ENCODE measurements at places on chromosomes 4 and X.

DNA sequence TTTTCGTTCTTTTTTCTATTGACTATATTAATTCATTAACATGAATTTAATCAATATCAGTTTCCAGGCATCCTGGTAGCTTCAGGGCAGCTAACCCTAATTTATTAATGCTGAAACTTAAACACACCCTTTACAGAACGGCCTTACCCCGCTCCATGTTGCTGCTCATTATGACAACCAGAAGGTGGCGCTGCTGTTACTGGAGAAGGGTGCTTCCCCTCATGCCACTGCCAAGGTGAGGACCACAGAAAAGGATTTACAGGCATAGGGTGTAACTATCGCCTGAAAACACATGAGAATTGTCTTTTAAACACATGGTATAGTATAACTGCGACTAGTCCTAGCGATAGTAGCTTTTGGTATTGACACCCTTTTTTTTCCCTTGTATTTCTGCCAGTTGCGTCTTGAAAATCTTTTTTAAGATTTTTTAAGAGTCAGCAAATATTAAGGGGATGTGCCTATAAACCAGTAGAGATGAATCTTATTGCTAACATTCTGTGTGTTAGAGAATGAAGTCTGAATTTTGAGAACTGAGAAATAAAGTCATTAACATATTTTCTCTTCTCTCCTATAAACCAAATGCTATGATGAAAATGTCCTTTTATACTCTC, 229.0 kb downstream of the ANK2 start:
- DNase-seq: peak; percentile 91

DNA sequence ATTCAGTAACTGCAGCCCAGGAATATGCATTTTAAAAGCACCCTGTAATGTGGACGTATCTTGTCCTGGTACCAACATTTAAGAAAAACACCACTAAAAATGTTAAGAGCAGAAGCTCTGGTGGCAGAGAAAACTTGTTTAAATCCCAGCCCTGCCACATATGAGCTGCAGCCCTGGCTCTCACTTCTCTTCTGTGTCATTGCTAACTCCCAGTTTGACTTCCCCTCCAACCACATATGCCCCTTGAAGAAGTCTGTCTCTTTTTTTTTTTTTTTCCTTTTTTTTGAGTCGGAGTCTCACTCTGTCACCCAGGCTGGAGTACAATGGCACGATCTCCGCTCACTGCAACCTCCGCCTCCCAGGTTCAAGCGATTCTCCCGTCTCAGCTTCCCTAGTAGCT, 14.8 kb downstream of the LHFPL1 start:
- no peak for DNase-seq

DNA sequence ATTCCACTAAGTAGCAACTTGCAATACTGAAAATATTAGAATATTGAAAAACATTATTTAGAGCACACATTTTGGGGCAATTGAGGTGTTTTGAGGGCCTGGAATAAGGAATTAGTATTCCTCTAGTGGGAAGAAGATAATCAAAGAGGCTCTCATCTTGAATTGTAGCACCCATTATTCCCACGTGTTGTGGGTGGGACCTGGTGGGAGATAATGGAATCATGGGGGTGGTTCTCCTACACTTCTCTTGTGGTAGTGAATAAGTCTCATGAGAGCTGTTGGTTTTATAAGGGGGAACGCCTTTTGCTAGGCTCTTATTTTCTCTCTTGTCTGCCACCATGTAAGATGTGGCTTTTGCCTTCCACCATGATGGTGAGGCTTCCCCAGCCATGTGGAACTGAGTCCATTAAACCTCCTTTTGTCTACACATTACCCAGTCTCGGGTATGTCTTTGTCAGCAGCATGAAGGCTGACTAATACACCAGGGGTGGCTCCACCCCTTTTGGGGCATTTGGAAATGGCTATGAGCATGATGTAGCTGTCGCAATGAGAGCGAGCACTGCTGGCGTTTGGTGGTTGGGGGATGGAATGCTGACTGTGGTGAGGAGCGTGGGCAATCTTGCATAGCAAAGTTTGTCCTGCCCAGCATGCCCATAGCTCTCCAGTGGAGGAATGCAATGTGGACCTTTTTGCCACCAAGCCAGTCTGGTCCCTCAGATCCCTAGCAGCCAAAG, 308.2 kb downstream of the FRMPD4 start:
- no peak for DNase-seq

DNA sequence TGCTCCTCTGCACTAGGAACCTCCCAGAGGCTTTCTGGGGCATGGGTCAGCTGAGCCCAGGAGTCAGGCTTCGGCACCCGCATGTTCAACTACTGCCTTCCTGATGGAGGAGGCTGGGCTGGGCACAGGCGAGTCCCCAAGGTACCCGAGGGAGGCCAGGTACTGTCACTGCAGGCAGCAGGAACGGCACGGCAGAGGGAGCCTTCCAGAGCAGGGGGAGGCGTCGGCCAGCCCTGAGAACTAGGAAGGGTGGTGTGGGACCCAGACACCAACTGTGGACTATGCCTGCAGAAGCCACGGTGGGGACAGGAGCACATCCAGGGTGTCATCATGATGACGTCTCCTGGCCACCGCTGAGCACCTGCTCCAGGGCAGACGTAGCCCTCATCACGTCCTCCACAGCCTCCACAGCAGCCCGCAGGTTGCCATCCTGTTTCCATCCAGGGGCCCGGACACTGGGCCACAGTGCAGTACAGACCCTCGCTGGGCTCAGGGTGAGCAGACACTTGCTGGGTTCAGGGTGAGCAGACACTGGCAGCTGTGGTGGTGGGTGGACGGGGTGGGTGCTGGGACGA, 40.8 kb downstream of the SORCS2 start:
- DNase-seq: no peak

DNA sequence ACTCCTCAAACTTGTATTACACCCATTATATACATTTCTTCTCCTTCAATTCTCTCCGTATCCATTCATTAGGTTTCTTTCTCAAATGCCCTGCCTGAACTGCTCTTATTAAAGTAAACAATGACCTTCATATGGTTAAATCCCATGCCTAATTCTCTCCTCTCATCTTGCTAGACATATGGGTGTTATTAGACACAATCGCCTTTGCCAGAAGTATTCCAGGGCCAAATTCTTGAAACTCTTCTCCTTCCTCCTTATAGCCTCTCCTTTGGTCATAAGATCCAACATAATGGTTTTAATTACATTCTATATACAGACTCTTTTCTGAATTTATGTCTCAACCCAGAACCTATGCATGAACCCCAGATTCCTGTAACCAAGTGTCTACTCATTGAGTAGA, 4.8 kb downstream of the ANXA10 start:
- DNase-seq: no peak

DNA sequence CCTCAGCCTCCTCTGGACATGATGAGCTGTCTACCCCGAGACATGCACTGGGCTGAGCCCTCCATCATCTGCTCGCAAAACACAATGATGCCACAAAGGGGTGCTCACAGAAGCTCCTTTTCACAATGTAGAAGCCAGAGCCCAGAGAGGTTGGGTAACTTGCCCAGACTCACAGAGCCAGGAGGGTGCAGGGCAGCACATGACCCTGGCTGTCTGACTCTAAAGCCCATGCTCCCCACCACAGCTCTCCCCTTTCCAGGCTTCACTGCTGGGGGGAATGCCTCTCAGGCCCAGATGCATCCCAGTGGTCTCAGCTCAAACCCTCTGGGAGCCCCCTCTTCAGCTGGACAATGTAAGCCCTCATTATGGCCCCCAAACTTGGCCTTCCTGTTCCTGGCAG, 98.4 kb upstream of the AFAP1 start:
- no peak for DNase-seq

GRCh38 chr4:55637272-55637820, 1.2 kb upstream of the NMU start:
- DNase-seq: peak; percentile 15

GRCh38 chr4:146154057-146154456, 21.5 kb upstream of the LSM6 start:
- DNase-seq: no peak

DNA sequence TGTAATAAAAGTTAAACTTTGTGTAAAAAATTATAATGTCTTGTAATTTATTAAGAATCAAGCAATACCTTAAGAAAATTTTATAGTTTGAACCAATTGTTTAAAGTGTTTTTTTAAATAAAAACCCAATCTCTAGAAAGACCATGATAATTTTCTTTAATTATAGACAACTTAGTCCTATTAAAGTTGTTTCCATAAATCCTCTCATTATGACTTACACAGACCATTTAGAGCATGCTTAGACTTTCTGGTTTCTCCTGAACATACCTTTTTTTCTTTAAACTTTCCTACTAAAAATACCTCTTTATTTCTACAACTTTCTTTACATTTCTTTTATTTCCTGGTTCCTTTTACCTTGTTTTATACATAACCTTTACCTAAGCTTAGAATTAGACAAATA, 837.4 kb downstream of the PCDH19 start:
- no peak for DNase-seq

DNA sequence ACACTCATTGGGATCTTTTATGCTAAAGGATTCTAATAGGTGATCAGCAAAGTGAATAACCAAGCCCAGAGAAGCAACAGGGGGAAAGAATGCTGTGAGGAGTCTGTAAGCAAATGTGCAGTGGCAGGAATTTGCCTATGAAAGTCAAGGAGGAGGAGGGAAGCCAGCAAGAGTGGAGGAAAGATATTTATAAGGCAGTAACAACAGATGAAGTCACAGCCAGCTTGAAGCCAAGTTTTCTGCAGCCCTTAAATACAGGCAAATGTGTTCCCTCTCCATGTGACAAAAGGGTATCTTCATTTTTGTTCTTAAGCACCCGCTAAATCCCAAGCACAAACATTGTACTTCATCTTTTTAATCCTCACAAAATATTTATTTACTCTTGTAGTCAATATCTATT, 275.0 kb upstream of the CLNK start:
- DNase-seq: peak; percentile 59

GRCh38 chr4:155629183-155629825, 37.3 kb upstream of the GUCY1A1 start:
- DNase-seq: peak; percentile 49

GRCh38 chr4:83316459-83317165, 18.0 kb downstream of the HPSE start:
- no peak for DNase-seq

DNA sequence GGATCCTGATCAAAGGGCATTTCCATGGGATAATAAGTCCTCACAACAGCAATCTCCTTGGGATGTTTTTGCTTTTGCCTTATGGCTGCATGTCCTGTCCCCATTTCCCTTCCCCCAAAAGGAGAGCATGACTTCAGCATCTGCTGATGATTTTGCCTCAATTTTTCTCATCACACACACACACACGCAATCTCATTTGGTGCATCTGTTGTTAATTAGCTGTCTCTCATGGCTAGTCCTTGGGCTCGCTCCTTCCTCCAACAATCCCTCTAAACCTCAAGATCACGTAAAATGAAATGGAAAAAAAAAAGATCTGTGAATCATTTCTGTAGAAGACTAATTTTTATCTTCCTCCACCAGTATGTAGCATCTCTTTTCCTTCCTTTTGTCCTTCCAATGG, 153.6 kb downstream of the RBMX2 start:
- no peak for DNase-seq

DNA sequence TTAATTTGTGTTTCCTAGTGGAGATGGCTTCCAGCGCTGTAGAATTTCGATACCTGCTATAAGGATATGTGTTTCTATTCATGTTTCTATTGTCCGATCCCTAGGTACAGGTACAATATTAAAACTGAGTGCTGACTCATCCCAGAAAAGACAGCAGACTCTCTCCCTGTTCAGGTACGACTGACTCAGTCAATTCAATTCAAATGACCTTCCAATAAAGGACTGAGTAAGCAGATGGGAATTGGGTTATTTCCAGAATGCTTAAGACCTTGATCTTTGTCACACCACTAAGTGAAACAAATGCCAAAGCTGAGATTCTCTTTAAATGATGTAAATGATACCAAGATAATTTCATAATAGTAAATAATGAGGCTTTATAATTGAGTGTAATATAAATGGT, 1596.9 kb downstream of the RPA4 start:
- no peak for DNase-seq

Measured in stomach (tissue), 19 donors.